ENCODE measurements at places on chromosomes 7 and 10.

DNA sequence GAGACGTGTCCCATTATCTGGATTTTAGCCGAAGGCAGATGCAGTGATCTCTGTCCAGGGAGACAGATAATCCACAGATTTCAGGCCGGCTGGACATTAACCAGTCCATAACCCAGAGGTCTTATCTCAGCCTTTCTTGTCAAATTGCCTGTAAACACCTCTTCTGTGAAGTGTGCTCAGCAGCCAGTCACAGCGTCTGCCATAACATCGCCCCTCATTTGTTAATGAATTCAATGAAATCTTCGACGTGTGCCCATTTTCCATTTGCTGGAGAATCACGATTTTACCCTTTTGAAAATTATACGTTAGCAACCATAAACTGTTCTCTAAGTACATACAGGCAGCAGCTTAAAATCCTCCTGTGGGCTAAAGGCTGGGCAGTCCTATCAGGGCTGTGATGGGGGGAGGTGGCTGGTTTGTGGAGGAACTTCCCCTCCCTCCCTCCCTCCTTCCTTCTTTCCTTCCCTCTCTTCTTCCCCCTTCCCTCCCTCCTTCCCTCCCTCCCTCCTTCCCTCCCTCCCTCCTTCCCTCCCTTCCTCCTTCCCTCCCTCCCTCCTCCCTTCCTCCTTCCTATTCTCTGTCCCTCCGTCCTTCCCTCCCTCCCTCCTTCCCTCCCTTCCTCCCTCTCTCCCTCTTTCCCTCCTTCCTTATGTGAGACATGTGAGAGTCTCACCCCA, 26.6 kb upstream of the FAM20C start:
- no peak for DNase-seq

DNA sequence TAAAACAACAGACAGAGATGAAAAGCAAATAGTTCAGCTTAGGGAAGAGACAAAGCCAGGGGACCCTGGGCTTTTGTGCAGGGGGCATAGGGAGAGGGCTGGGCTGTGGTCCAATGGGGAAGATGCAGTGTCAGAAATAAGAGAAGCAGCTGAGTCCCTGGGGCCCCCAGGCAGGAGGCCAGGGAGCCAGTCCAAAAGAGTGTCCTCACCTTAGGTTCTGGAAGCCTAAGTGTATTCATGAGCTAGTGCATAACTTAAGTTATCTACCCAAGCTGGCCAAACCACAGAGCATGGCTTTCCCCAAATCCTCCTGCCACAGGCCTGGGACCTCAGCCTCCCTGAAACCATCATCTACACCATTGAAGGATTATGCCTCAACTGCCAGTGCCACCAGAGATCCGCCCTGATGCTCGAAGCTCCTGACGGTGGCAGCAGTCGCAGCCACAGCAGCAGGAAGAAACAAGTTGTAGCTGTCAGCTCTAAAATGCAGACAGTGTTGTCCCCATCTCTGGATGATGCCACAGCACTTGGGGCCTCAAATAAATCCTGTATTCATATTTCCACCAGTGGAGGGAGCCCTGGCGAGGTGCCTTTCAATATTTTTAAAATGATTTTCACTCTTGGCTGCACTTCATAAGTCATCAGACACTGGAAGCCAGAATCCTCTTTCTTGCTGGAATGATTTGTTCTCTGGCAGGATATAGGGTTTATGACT, 574.6 kb downstream of the GRID1 start:
- no peak for DNase-seq

DNA sequence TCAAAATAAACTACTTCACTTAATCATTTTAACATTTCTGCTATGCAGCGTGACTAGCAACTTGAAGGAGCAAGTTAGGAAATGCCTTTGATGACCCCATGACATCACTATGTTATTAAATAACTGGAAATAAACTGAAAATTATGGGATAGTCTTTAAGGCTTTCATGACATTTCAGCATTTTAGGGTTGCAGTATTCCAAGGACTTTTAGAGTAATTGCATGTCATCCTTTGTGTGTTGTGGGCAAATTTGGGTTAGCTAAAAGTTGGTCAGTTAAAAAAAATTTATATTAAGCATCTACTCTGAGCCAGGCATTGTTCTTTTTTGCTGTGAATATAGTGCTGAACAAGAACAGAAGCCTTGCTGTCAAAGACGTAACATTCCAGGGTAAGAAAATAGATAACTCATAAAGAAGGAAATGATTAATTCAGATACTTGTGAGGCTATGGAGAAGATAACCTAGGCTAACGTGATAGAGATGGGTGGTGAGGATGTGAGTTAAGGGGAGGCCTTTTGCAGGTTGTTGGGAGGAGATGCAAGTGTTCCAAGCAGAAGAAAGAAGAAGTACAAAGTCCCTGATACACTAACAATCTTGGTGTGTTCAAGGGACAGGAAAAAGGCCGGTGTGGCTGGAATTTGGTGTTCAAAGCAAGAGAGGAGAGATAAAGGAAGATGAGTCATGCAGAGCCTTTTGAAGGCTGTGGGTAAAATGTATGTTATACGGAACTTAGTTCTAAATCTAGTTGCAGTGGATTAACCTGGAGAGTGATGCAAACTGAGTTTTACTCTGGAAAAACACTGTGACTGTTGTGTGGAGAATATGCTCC, 610.2 kb downstream of the AUTS2 start:
- no peak for DNase-seq

- DNase-seq: no peak
Measured at GRCh38 chr10:8584666-8585065, 530.2 kb downstream of the GATA3 start.

DNA sequence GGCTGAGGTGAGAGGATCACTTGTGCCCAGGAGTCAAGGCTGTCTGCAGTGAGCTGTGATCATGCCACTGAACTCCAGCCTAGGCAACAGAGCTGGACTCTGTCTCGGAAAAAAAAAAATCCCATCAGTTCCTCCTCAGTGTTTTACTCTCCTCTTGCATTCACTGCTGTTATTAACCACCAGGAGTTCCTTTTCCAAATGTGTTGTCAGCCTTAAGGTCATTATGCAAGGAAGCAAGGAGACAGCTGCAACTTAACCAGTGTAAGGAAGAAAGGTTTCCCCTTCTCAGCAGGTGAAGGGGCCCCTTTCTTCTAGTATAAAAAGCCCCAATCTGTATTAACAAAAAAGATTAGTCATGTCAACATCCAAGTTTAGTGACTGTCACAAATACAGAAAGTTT, 86.6 kb upstream of the LEP start:
- DNase-seq: no peak

All from NCI-H2171 (cell line).